Metanephros (tissue), 2 donors: ENCODE measurements at places on chromosomes 2 and 18. TPM values are rescaled to one million over a fixed set of nuclear protein-coding genes. Genes with fewer than 3 reads are reported as not detected.

INO80D gene
- total RNA-seq, result 19.8 TPM

CDK15 gene
- total RNA-seq, result 1.3 TPM

ZAP70 gene
- 4.3 TPM for total RNA-seq

ZCCHC2 gene
- total RNA-seq, result 17.9 TPM

MYCN gene
- 25.7 TPM for total RNA-seq

ASPRV1 gene
- 3.4 TPM for total RNA-seq
